ENCODE measurements at places on chromosomes 3 and 15.

- DNase-seq, result no peak
These were observed 44.1 kb downstream of the HCN4 start for GRCh38 chr15:73324496-73325170.

- DNase-seq, result no peak
These were observed 17.1 kb downstream of the PAK2 start for GRCh38 chr3:196756732-196757131.

DNA sequence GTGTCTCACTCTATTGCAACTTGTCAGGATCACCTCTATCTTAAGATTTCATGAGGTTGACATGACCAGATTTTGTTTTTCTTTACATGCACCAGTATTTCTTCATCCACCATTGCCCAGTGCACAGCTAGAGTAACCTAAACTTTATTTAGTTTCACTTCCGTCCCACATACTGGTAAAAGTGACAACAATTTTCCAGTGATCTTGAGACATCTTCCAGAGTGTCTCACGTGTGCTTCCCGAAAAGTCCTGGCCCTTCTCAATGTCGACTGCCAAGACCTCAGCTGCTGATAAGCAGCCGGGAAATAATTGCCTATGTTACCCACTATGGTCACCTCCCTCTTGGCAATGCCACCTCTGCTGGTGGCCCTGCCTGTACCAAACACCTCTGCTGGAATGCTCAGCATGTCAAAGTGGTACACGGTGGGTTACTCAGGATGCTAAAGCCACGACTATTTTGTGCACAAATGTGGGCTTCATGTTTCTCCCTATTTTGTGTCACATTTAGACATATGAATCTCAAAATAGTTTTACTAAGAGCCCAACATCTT is 379.7 kb upstream of the TGFBR2 start:
- no peak for DNase-seq

DNA sequence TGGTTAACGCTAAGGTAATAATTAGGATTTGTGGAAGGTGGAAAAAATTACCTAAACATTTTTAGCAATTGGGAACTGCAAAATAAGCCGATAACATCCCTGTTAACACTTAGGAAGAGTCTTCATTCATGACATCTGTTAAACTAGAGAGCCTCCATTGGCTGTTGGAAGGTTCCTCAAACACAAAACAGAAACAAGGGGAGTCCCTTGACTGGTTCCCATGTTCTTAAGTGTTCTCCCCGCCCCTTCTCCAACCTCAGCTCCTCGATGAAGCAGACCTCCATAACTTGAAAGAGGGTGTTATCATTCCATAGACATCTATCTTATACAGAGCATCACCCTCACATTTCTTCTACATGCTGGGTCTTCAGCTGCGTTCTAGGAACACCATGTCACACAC is 2.5 kb downstream of the SLC22A13 start:
- peak; percentile 9 for DNase-seq

GRCh38 chr15:45653702-45654424 is 19.0 kb downstream of the SQOR start:
- DNase-seq, result peak; percentile 59

DNA sequence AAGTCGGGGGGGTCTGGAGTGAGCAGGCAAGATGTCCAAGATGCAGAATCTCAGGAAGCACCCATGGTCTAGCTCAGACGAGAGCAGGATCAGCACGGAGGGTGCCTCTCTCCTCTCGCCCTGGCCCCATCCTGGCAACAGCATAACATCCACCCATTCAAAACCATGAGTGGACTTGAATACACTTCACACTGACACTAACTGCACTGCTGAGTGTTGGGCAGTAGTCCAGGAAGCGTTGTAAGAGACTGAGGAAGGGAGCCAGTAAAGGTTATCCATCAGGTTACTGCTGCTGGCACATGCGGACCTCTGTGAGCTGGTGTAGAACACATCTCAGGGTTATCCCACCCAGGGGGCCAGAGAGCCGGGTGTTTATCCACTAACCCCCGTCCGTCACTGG is 131.0 kb upstream of the TOPAZ1 start:
- DNase-seq, result no peak

DNA sequence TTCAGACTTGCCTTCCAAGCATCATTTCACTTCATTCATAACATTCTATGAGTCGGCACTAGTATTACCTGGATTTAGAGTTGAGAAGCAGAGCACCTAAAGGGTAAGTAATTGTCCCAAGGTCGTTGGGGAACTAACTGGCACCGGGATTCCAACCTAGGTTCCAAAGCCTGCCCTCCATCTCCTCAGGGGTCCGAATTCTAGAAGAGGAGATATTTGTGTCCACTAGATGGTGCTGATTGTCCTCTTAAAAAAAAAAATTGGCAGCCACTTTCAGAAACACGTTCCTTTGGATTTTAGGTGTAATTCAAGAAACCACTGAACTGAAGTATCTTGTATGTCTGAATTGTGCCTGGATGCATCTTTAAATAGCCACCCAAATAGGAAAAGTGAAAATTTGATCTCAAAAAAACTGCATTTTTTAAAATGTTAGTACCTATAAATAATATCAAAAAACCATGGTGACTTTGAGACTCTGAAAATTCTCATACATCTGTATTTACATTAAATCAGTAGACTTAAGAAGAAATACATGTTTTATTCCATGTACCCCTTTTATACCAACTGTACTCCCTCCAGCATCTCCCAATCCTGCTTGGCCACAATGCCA is 3.9 kb upstream of the FSIP1 start:
- DNase-seq, result peak; percentile 68

- no peak for DNase-seq
These were observed 1.4 kb upstream of the ACP3 start for GRCh38 chr3:132315851-132316250.

GRCh38 chr3:124890573-124891190 is 3.5 kb upstream of the ITGB5 start:
- DNase-seq, result no peak

DNA sequence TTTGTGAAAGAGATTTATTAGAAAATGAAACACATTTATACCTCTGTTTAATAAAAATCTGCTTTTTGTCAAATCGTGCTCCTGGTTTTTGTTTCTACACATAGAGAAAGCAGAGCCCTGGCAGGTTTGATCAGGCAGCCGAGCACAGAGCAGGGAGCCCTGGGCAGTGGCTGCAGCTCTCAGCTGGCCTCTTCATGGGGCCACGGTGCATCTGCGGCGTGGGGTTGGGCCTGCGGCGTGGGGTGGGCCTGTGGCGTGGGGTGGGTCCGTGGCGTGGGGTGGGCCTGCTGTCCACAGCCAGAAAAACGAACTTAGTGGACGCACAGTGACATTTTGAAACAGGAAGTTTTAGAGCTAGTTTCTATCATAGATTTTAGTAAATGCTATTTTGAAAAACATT is 10.6 kb downstream of the GOLGA6L2 start:
- no peak for DNase-seq

DNA sequence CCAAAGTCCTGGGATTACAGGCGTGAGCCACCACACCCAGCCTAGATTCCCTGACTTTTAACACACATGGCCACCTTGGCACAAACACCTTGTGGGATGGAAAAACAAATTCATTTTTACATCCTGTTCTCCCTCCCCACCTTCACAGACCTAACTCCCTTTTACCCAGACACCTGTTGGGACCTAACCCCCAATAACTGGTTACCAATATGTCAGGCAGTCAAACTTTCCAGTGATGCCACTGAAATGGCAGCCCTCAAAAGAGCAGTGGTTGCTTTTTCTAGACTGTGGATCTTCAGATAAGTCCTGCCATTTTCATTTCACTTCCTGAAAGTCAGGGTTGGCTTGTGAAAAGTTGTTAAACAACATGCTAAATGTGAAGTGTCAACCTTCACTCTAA is 34.9 kb downstream of the SIN3A start:
- no peak for DNase-seq

GRCh38 chr3:54857343-54857742 is 70.5 kb downstream of the LRTM1 start:
- no peak for DNase-seq

- DNase-seq, result no peak
These were observed 14.4 kb upstream of the SEC13 start for GRCh38 chr3:10335190-10335738.

GRCh38 chr15:27241943-27242342 is 271.0 kb downstream of the GABRG3 start:
- no peak for DNase-seq

DNA sequence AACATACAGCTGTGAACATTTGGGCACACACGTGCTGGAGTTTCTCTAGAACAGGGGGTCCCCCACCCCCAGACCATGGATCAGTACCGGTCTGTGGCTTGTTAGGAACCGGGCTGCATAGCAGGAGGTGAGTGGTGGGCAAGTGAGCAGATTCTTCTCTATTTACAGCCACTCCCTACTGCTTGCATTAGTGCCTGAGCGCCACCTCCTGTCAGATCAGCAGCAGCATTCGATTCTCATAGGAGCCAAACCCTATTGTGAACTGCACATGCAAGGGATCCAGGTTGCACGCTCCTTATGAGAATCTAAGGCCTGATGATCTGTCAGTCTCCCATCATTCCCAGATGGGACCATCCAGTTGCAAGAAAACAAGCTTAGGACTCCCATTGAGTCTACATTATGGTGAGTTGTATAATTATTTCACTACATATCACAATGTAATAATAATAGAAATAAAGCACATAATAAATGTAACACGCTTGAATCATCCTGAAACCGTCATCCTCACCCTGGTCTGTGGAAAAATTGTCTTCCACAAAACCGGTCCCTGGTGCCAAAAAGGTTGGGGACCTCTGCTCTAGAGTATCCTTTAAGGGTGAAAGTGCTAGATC is 25.8 kb downstream of the CHRM5 start:
- DNase-seq, result peak; percentile 55

GRCh38 chr3:27714692-27715453 is 7.2 kb downstream of the EOMES start:
- DNase-seq, result no peak

- peak; percentile 93 for DNase-seq
These were observed 12.9 kb upstream of the CPNE9 start for GRCh38 chr3:9690451-9691450.

DNA sequence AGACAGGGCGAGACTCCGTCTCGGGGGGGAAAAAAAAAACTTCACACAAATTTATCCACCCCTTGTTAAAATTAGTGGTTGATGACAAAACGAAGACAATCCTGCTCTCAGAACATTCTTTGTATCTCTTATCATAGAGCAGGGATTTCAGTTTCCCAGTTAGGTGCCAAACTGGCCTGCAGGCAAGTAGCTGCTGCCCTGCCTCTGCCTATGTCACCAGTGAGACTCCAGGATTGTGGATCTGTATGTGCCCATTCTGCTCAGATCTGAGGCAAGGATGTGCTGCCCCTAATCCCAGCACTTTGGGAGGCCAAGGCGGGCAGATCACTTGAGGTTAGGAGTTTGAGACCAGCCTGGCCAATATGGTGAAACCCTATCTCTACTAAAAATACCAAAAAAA is 54.4 kb downstream of the IQGAP1 start:
- DNase-seq, result no peak

- DNase-seq, result no peak
These were observed 120.3 kb upstream of the PRR20G start for GRCh38 chr3:127408022-127408683.

GRCh38 chr3:144200004-144200403 is 228.4 kb downstream of the DIPK2A start:
- DNase-seq, result no peak

DNA sequence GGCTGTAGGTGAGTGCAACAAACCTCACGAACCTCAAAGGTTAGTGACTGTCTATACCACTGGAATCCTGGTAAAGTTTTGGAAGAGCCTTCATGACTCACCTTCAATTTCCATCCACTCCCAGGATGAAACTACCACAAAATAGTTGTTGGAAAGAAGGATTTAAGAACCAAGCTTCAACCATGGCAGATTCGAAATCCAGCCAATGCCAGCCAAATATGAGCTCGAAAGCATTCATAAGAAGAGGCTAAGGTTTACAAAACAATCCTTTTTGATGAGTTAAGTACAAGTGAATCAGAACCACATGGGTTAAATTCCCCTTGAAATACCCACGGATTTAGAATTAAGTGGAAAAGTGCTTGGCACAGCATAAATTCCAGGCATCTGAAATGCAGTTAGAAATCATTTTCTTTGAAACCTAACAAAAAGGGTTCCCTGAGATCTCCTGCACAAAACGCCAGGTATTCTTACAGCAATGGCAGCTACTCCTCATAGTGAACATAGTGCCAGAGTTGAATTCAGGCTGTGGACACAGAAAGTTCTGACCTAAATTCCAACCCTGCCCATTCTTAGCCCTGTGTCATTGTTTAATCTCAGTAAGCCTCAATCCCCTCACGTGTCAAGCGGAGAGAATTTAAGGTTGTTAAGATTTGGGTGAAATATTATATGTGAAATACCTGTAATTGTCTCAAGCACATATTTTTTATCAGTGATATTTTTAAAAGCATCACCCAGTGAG is 89.2 kb downstream of the FBN1 start:
- no peak for DNase-seq

DNA sequence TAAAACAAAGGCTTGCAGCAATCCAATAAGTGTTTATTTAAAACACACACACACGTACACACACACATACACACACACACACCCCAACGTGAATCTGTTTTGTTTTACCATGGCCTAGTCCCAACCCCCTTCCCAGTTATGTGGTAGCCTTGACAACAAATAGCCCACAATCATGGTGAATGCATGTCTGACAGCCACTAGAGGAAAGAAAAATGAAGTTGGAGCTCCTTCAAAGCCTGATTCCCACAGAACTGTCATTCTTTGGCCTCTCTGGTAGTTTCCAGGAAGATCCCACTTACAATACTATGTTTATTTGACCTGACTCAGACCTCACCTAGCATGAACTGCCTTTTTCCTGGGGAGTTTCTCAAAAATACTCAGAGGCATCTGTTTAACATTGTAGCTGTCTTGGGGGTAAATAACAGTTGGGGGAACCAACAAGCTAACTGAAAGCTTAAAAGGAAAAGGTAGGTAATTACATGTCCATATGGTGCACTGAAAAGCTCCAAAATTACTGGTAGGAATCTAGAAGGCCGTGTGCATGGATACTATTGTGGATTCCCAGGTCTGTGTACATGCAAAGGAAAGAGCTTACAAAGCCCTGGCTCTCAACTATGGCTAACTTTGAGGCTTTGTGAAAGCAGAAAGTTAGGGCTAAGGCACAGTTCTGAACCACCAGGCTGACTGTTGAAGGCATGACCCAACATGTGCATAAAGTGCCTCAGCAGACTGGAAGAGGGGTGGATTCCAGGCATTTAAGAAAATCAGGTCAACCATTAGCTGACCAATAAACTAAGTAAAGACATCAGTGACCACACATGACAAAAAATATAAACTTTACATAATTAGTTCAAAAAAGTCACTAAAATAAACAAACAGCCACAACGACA is 65.3 kb downstream of the FAIM start:
- no peak for DNase-seq

- no peak for DNase-seq
These were observed 50.9 kb upstream of the TMEM115 start for GRCh38 chr3:50410185-50410584.

- no peak for DNase-seq
These were observed 121.6 kb downstream of the TMEM108 start for GRCh38 chr3:133159498-133160475.

Data from NB4 (cell line).